ENCODE measurements at places on chromosomes 11 and 22.
A peak's percentile ranks its signal among the peaks of the same experiment; 100 is the strongest.

- no peak for DNase-seq
These were observed 1.7 kb downstream of the TIMP3 start for GRCh38 chr22:32803020-32803737.

GRCh38 chr11:113862435-113862834 is 12.9 kb downstream of the USP28 start:
- DNase-seq = no peak

- DNase-seq = no peak
These were observed 5.4 kb upstream of the CYB5R3 start for GRCh38 chr22:42654436-42655073.

GRCh38 chr11:102781676-102782075 is 1.2 kb upstream of the MMP10 start:
- DNase-seq = no peak

- peak; percentile 50 for DNase-seq
These were observed 37.0 kb upstream of the DNAJB7 start for GRCh38 chr22:40898850-40899357.

- no peak for DNase-seq
These were observed 60.8 kb upstream of the ZBED5 start for GRCh38 chr11:10918698-10919097.

- no peak for DNase-seq
These were observed 610.7 kb downstream of the NTM start for GRCh38 chr11:131980888-131981668.

DNA sequence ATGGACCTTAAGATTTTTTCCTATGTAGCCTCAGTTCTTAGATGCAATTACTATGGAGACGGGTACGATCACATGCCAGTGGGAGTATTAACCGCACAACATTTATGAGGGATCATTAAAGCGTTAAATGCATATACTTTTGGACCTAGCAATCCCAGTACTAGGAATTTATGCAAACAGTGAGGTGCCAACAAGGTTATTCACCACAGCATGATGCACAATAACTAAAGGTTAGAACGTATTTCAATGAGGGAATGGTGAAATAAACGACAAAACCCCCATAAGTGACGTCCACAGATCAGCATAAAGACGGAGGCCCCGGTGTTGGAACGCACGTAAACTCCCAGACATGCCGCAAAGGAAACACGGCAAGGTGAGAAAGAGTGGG is 539 bp downstream of the SIRT3 start:
- no peak for DNase-seq

GRCh38 chr22:36925388-36926290 is 12.2 kb downstream of the CSF2RB start:
- no peak for DNase-seq

GRCh38 chr11:119685111-119685746 is 43.8 kb downstream of the NECTIN1 start:
- DNase-seq = no peak

DNA sequence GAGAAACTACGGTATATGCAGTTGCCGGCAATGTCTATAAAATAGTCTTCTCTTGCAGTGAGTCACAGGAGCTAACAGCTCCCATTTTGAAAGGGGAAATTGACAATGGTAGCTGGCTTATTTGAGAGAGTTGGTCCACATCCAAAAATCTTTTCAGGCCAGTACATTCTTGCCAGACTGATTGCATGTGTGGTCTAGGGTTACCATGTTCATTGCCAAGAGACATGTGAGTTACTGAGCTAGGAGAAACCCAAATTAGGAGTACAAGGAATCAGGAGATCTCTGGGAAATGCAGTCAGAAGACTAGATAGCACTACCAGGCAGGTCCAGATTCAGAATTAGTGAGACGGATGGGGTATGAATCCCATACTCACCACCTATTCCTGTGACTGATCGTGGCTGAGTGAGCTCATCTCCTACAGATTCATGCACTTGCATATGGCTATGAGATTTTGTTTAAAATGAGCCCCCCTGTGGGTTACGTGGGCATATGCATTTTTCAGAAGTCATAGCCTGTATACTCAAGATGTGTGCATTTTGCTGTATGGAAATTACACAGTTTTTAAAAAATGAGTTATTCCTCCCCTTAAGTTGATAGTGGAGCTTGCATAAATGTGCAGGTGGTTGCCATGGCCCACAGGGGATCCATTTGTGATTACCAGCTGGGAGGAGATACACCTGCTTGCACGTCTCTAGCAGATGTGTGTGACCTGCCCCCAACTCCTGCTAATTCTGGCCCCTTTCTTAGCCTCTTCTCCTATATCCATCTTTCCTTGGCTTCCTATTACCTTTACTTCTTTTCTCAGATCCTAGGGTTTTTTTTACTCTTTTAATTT is 102.7 kb downstream of the COMMD9 start:
- DNase-seq = peak; percentile 93

GRCh38 chr11:87954476-87954875 is 220.8 kb downstream of the RAB38 start:
- no peak for DNase-seq

DNA sequence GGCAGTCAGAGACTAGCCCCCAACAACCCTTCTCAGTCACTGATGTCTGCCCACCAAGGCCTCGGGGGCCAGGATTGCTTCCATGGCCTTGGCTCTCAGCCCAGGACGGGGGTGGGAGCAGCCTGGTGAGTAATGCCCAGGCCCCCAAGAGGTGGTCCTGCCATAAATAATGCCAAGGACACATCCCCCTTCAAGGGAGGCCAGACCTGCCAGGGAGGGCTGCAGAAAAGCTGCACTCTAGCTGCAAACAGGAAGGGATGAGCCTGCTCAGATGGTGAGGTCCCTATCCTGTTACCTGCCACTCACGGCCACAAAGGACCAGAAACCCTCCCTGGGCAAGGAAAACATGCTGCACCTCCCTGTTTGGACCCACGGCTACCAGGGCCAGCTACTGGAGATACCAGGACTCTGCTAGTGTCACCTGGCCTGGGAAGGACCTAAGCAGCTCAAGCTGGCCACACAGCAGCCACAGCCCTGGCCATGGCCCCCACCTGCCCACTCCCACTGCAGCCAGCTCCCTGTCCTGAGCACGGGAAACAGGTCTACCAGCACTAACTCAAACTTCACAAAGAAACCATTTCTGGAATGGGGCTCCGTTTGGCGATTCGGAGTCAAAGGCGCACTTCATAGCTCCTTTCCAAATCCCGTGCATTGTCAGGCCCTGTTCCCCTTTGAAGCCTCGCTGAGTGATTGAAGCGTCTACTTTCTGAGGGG is 12.1 kb downstream of the GNB1L start:
- no peak for DNase-seq

DNA sequence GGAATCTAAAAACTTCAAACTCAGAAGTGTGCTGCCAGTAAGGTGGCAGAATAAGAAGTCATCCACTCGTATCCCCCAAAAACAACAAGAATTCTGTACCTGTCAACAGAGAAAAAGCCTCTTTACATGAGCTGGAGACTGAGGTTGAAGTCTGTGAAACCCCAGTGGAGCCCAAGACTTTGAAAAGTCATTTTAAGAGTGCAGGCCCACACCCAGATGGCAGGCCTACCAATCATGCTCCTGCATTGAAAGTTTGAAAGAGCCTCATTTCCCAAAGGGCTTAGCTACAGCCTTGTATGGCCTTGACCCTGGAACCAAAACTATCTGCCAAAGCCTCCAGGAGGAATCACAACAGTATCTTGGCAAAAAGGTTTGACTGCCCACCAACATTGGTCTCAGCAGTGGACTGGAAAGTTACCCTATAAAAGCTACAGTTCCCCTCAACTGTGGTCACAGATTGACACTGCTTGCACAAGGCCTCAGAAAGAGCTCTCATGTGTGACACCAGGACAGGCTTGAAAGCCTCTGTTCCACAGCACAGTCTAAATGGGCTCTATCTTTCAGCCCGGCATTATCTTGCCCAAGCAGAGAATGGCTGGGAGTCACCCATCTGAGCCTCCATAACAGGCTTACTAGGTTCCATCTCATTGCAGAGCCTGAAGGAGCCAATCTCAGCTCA is 47.7 kb downstream of the SLC22A9 start:
- DNase-seq = no peak

DNA sequence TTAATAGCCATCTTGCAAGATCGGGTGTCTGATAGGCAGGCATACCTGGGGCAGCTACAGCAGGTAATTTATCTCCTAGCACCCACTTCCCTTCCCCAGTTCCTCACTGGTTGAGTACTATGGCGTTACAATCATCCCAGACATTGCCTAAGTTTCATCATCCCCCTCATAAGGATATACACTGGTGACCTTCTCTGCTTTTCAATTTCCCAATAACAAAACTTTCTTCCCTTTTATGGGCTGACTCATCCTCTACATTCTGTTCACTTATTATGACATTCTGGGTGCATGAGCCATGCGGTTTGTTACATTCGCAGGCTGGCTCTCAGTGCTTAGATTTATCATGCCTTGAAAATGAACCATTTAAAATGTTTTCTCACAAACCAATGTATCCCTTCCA is 5.0 kb upstream of the MRPL11 start:
- DNase-seq = no peak

GRCh38 chr11:16981651-16982194 is 32.5 kb downstream of the PLEKHA7 start:
- DNase-seq = no peak

DNA sequence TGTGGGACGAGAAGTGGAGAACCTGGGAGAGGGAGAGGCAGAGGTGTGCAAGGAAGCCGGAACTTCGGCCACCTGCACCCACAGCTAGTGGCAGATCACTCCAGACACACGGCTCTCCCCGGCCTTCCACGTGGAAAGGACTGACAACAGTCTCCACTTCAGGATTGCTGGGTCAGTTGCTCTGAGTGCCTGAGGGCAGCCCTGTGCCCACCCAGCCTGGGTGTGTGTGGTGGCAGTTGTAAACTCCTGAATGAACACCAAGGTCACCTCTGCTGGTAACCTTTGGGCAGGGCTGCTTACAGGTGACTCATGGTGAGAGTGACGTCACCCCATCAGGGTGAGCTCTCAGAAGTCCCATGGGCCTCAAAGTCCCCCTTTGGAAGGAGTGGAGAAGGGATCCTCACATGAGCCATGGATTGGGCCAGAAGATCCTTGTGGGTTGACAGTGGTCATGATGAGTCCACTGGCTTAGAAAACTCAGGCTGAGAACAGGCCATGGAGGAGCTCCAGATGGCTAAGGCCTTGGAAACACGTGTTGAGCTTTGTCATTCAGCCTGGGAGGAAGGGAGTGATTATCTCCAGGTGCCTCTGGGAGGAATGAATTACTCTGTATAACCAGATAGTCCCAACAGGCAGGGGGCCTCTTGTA is 71.3 kb downstream of the BCR start:
- DNase-seq = no peak

GRCh38 chr11:40230821-40231220 is 1228.6 kb downstream of the LRRC4C start:
- no peak for DNase-seq

DNA sequence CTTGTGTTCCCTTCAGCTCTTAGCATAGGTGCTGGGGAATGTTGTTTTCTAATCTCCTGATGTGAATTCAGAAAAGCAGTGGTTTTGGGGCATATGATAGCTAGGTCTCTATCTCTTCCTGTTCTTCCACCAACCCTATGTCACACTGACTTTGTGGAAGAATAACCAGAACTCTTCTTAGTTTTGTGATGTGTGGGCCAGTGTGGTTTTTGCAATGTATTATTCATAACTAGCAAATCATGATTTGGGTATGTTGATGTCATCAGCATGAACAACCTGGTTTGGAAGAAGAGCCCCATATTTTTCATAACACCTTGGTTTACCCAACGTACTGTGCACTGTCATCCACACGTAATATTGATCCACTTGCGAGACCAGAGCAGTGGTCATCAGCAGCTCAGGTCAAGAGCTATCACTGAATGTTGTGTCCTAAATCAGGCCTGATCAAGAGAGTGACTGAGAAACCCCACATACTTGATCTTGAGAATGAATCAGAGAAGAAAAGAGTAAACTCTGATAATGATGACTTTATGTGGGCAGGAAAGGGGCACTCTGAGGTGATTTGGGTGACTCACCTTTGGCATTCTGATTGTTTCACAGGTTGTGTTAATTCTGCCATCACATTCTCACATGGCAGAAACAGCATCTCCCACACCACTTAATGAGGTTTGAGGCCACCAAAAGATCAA is 19.4 kb upstream of the MS4A6E start:
- DNase-seq = no peak

GRCh38 chr11:873706-874105 is 31.1 kb downstream of the TSPAN4 start:
- no peak for DNase-seq

DNA sequence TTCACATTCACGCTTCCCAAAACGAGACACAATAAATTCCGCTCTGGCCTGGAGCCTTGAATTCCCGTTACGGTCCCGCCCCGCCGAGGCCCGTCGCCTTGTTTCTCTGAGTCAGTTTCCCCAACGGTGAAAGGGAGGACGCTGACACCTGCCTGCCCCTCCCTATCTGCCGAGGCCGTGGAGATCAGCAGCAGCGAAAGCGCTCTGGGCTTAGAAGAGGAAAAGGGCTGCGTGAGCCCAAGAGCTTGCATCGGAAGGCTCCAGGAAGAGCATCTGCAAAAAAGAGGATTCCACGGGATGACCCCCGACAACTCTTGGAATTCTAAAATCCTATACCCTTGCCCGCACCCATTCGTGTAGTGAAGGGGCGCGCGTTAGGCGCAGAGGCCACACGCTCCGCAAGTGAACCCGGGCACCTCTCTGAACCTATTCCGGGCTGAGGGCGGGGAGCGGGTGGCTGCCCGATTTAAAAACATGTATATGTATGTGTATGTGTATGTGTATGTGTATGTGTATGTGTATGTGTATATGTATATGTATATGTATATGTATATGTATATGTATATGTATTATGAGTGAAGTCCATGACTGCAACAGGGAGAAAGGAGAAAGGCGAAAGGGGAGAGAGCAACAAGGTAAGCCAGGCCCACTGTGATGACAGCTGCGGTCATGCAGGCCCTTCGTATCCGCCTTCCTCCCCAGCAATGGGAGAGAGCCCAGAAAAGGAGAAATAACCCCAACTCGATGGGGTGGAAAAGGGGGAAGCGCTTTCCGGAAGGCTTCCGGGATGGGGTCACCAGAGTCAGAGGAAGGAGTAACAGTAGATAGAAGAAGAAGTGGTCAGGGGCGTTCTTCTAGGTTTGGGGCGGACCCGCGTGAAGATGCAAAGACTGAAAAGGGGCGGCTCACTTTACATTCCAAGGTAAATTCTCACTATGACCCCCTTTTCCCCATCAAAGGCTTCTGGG is 948 bp upstream of the MRTFA start:
- no peak for DNase-seq

GRCh38 chr11:66619080-66619554 is 2.7 kb downstream of the RBM14 start:
- no peak for DNase-seq

GRCh38 chr22:40128989-40129388 is 48.7 kb upstream of the TNRC6B start:
- DNase-seq = no peak
